ENCODE measurements at places on chromosomes 2 and 18. TPM values are rescaled to one million over a fixed set of nuclear protein-coding genes. Genes with fewer than 3 reads are reported as not detected.

Gene POTEJ
- not detected for total RNA-seq

Gene CTAGE1
- total RNA-seq: not detected

GRCh38 chr18:12048827-12049175 lies 44.8 kb upstream of the ANKRD62 start:
- DNase-seq: no peak

Gene HOXD12
- total RNA-seq: not detected

DNA sequence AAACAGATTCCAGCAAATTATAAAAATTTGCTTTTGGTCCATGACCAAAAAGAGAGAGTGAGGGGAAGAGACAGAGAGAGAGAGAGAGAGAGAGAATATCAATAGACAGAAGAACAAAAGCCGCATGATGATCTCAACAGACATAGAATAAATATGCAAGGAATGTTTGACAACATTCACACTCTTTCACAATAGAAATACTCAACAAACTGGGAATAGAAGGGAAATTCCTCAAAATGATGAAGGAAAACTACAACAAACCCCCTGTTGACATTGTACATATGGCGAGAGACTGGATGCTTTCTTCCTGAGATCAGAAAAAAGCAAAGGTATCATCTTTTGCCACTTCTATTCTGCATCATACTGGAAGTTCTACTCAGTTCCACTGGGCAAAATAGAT lies 309.7 kb downstream of the RAD51AP2 start:
- DNase-seq: no peak

Gene C2orf78
- total RNA-seq: not detected

Gene AKAIN1
- not detected for total RNA-seq

Gene HOXD13
- not detected for total RNA-seq

GRCh38 chr18:48440924-48441323 lies 31.7 kb upstream of the ZBTB7C start:
- DNase-seq: no peak

- no peak for DNase-seq
These were observed 219.6 kb upstream of the RGPD4 start for GRCh38 chr2:107607054-107607453.

DNA sequence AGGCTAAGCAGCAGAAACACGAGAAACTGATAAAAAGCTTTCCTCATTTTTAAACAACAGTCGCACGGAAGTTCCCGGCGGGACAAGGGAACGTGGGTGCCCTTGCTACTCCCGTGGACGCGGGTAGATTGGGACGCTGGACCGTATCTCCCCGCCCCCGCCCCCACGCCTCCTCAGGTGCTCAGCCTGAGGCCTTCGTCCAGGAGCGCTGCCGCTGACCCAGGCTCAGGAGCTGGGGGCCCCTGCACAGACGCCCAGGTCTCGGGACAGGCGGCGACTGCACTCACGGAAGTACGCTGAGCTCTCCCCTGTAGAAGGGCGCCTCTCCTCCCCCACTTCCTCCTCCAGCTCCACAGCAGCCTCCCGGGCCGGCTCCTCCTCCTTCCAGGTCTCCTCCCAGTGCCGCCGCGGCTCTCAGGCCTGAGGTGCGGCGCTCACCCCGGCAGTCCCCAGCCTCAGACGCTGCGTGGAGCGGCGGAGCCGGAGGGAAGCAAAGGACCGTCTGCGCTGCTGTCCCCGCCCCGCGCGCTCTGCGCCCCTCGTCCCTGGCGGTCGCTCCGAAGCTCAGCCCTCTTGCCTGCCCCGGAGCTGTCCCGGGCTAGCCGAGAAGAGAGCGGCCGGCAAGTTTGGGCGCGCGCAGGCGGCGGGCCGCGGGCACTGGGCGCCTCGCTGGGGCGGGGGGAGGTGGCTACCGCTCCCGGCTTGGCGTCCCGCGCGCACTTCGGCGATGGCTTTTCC lies at the start of gene ITGAV:
Gene ITGAV (plus strand): TSS at position 445 of the 738 bp plus-strand sequence. CDS start 283 bp downstream, at position 728.
- DNase-seq: peak; percentile 81

DNA sequence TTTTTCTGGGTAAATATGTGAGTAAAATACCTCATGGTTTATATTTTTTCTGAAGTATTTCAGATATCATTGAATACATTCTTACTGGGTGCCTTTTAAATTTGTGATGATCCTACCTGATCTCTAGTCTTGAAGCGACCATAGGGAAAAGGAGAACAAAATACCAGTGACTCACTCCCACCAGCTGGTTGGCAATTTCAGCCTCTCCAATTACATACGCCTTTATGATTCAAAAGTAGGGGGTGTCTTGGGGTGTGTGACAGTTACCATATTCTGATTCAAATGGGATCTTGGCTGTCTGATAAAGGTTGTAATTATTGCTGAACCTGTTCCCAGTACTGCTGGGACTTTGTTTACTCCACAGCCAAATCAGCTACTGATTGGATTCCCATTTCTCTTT lies 175.9 kb upstream of the NXPH2 start:
- DNase-seq: no peak

Gene CCDC102B
- total RNA-seq: 4.5 TPM

- no peak for DNase-seq
These were observed 104.3 kb upstream of the LINC00305 start for GRCh38 chr18:64253222-64253621.

GRCh38 chr2:172893671-172894070 lies 158.0 kb downstream of the RAPGEF4 start:
- no peak for DNase-seq

- peak; percentile 33 for DNase-seq
These were observed 17.4 kb upstream of the ANKRD53 start for GRCh38 chr2:70960833-70961647.

- no peak for DNase-seq
These were observed 313.8 kb downstream of the PDE11A start for GRCh38 chr2:177758591-177759371.

DNA sequence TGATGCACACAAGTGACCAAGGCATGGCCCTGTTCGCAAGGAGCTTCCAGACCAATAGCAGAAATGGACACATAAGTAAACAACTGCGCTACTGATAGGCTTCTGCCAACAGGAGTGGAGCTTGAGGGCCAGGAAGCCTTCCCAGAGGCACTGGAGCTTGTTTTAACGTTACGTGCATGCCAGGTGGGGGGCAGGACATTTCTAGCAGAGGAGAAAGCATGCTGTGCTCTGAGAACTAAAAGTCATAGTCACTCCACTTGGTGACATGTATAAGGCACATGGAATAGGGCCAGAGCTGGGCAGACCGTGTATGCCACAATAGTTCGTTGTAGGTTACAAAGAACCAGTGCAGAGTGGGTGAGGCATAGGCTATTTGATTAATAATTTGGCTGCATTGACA lies 184.2 kb downstream of the NEDD4L start:
- no peak for DNase-seq

DNA sequence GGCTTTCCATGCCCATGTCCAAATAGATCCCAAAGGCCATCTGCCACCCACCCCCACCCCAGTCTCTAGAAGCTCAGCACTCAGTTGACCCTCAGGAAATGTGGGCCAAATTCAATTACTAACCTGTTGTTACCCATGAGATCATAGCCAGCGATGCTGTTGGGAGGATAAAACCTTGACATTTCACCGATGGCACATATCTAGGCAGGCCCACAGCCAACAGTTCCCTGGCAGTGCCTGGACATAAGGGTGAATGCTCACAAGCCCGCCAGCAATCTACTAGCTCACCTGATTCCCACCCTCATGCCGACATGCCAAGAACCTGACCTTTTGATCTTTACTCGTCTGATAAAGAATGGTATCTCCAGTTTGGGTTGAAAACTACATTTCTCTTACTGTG lies 11.8 kb upstream of the ACOXL start:
- DNase-seq: no peak

- DNase-seq: no peak
These were observed 1.0 kb downstream of the IL1A start for GRCh38 chr2:112783187-112783714.

Gene NIFK
- 18.0 TPM for total RNA-seq

All from liver (tissue), 10 donors.